ENCODE measurements at places on chromosomes 5 and 9.

DNA sequence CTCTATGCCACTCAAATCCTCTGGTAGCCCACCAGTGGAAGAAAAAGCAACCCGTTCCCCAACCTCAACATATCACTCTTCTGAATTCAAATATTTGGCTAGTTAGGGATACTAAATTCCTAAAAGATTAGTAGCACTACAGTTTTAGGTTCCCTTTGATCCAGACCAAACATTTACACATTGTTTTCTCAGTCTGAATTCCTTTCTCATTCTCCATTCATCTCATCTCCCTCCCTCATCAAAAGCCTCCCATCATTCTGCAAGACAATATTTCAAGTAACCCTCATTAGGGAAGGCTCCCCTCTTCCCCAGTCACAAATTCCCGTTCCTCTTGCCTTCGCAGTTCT, 26.3 kb downstream of the ADAM19 start:
- no peak for DNase-seq

DNA sequence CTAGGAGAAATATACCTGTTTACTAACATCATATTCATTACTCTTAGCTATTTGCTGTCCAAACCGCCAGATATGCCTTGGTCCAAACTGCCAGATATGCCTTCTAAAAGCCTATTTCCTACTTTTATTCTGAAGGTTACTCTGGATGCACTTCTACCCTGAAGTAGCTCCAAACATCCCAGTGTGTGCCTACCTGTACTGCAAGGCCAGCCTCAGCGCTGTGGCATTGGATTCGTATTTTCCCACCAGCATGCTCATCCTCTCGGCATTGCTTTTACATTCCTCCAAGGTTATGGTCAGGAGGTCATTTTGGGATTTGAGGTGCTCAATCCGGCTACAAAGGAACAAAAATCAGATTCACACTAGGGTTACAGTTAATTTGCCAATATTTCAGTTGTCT, 94.3 kb downstream of the DCP2 start:
- DNase-seq, result no peak

- no peak for DNase-seq
These were observed 10.1 kb upstream of the GRIA1 start for GRCh38 chr5:153480401-153480800.

DNA sequence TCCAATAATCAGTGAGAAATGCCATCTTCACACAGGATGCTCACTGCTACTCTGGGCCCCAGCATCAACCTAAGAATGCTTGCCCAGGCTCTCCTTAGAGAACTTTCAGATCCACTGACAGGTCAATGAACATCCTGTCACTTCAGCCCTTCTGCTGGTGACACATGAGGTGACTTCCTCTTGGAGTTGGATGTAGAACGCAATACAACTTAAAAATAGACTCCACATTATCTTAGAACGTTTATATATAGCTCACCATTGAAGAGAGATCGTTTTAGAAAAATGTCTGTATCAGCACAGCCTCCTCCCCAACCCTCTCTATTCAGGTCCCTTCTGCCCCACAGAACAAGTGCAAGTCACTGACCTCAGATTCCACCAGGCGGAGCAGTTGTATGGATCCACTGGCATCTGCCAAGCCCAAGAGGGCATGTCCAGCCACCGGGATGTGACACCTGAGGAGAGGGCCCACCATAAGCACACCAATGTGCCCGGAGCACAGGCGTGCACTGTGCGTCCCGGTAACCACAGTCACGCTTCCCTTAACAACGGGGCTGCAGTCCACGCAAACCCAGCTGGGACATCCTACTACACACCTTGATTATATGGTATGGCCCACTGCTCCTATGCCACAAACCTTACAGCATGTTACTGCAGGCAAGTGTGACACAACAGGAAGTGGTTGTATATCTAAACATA, 2.9 kb downstream of the DPH7 start:
- no peak for DNase-seq

DNA sequence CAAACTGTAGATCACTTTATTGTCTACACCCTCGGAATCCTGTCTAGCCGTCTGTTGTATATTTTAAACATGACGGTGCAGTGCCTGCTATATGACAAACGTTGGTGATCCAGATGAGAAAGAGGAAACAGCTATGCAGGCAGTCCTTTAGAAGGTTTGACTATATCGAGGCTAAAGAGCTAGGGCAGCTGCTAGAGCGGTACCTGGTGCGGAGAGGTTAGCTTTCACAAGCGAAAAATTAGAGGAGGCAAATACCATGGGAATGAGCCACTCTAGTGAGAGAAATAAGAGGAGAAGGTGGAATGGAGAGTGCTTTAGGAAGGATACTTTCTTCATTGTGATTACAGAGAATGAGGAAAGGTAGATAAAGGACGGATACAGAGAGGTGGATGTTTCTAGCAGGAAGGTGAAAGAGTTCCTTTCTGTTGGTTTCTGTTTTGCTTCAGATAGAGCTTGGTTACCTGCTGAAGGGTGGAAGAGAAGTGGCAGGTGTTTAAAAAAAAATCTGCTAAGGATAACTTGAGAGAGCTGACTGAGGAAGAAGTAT, 959 bp upstream of the FBXL17 start:
- DNase-seq, result no peak

- no peak for DNase-seq
These were observed 560 bp downstream of the DOCK2 start for GRCh38 chr5:169637549-169638121.

DNA sequence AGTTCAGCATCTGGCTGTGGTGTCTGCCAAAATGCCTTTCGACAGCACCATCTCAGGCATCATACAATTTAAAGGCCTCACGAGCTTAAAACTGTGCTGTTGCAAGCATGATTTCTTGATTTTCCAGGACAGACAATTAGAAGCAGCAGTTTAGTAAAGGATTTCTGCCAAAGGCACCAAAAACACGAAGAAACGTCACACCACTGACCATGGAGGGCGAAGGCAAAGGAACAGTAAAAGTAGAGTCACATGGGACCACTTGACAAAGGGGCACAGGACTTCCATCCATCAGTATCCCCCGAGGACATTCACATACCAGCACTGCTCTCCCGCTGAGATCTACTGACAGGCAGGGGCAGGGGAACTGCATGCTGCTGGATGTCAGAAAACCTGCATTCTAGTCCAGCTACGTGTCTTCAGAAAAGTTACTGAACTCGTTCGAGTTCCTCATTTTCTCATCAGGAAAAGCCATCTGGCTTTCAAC, 70.4 kb upstream of the FBXW11 start:
- DNase-seq, result no peak

DNA sequence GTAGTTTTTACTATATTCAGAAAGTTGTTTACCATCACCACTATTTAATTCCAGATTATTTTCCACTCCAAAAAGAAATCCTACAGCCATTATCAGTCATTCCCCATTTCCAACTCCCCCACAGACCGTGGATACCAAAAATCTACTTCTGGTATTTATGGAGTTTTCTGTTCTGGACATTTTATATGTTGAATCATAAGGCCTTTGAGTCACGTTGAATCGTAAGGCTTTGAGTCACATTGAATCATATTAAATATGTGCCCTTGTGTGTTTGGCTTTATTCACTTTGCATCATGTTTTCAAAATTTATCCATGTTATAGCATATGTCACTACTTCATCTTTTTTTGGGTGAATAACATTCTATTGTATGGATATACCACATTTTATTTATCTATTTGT, 454.1 kb upstream of the NUDT12 start:
- DNase-seq, result no peak

GRCh38 chr9:32524892-32525708, 896 bp downstream of the RIGI start:
- no peak for DNase-seq

DNA sequence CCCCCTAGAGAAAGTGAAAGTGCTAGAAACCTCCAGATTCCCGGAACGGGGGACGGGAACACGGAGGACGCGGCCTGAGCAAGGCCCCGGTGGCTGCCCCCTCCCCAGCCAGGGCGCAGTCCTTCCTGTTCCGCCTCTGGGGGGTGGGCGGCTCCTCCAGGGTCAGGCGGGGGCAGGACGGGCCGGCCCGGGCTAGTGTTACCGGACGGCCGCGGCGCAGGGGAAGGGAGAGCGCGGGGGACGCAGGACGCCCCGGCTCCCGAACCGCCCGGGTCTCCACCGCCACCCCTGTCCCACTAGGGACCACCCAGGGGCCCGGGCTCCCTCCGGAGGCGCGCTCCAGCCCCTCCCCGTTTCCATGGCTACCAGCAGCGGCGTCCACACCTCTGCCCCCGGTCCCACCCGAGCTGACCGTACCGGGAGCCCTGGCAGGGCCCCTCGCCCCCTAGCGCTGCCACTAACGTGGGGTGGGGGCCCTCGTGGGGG, 579 bp downstream of the SLC12A7 start:
- DNase-seq, result no peak

- no peak for DNase-seq
These were observed 151.9 kb downstream of the PDE4D start for GRCh38 chr5:59741599-59741998.

DNA sequence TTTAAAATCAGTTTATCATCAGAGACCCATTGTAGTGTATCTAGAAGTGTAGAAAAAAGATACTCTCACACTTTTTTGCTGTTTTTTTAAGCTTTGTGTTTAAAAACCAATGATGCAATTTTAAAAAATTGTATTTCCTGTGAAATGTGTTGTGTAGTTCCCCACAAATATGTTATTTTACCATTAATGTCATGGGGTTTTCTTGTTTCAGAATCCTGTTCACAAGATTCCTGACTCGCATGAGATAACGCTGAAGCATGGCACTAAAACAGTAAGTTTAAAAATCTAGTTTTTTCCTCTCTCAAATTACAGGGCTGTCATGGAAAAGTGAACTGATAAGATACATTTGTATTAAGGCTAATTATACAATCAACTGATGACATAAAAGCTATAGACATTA, 58.6 kb downstream of the WDR70 start:
- no peak for DNase-seq

DNA sequence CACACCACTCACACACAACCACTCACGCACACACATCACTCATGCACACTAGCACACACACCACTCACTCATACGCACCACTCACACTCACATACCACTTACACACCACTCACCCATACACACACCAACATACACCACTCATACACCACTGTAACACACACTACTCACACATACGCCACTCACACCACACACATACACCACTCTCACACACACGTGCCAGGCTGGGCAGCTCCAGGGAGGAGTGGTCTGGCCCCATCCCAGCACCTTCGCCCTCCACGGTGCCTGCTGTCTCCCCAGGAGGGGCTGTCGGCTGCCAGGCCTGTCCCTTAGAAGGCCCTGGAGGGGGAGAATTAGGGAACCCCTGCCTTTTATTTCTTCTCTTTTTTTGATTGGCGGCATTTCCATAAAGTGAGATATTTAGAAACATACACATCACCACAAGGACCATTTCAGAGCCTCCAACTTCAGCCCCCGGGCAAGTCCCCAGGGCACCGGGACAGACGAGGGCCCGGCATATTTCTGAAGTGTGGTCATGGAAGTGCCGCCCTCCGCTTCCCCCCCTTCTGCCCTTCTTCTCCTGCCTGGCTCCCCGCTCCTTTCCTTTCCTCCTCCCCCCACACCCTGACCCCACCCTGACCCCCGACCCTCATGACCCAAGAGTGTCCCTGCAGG, 6.3 kb upstream of the ASB6 start:
- DNase-seq, result no peak

GRCh38 chr5:151700296-151700695, 13.6 kb upstream of the SPARC start:
- DNase-seq, result no peak

- DNase-seq, result no peak
These were observed 6.9 kb downstream of the YTHDC2 start for GRCh38 chr5:113520429-113520828.

GRCh38 chr9:29217966-29218365, 1644.7 kb upstream of the C9orf72 start:
- DNase-seq, result no peak

DNA sequence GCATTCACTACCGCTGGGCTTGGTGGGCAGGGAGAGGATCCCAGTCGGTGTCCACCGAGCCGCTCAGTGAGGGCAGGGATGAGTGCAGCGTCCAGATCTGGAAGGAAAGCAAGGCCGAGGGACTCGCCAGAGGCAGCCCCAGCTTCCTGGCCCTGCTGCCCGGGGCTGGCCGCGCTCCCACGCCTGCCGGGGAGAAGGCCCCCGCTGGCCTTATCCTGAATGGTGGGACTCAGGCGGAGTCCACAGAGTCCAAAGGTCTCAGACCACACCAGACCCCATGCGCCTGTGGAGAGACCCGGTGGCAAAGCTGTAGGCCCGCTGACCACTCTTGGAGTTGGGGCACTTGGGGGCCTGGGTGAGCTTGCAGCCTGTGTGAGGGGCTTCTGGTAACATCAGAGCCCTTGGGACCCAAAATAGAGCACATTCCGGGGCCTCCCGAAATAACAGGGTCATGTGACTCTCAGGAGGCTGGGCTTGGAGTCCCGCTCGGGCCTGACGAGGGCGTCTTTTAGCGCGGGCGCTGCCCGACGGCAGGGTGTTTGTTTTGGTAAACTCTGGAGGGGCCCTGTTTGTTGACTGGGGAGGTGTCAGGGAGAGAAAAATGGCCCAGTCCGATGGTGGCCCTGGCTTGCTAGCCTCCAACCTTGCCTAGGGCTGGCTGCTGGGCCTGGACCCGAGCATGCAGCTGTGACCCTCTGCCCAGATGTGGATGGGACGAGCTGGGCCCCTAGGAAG, 2.8 kb downstream of the RXRA start:
- DNase-seq, result no peak

GRCh38 chr9:103068753-103069152, 73.6 kb downstream of the CYLC2 start:
- DNase-seq, result no peak

DNA sequence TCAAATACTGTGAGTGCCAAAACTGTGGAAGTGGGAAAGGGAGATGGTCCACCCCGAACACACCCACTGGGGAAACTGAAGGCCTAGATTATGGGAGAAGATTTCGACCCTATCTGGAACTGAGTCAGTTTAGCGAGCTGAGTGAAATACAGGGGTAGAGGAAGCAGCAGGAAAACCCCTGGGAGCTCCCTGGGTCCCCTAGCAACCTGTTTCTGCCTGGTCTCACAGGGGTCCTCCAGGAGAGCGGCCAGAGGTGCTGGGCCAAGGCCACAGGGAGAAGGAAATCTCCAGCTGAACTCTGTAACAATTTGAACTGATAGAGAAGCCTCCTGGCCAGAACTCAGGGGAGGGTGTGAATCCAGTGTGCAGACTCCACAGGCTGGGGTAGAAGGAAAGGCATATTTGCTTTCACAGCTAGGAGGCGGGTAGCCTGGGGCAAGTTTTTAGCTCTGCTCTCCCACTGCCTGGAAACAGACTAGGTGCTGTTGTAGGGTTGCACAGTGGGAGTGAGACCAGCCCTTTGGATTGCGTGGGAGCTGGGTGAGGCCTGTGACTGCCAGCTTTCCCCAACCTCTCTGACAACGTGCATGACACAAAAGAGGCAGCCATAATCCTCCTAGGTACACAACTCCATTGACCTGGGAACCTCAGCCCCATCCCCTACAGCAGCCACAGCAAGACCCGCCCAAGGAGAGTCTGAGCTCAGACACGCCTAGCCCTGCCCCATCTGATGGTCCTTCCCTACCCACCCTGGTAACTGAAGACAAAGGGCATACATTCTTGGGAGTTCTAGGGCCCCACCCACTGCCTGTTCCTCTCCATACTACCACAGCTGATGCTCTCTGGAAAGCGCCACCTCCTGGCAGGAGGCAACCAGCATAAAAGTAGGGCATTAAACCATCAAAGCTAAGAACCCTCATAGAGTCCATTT, 78.8 kb upstream of the GPBP1 start:
- DNase-seq, result no peak

GRCh38 chr9:136482046-136482792, 621 bp downstream of the SEC16A start:
- no peak for DNase-seq

Data from hypothalamus (tissue), 51 donors.